ENCODE measurements at places on chromosomes 2 and 18.
A peak's percentile ranks its signal among the peaks of the same experiment; 100 is the strongest.

- no peak for DNase-seq
These were observed 28.7 kb downstream of the SRSF7 start for GRCh38 chr2:38722271-38723061.

GRCh38 chr2:66185497-66186054 is 249.3 kb upstream of the MEIS1 start:
- DNase-seq: no peak

DNA sequence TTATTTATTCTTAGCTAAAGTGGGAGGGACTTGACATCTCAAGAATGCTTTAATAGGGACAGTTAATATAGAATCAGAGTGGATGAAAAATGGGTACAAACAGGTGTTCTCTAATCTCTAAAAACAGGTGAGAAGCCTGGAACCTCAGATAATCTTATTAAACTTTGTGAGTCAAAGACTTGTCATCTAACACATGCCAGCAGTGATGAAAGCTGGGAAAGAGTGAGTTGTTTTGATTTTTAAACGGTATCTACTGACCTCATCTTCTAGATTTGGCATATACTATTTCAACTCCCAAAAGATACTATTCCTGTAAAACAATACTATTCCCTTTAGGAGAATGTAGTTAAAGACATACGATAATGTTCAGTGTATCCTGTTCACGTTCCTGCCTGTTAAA is 103.4 kb downstream of the CCDC141 start:
- no peak for DNase-seq

DNA sequence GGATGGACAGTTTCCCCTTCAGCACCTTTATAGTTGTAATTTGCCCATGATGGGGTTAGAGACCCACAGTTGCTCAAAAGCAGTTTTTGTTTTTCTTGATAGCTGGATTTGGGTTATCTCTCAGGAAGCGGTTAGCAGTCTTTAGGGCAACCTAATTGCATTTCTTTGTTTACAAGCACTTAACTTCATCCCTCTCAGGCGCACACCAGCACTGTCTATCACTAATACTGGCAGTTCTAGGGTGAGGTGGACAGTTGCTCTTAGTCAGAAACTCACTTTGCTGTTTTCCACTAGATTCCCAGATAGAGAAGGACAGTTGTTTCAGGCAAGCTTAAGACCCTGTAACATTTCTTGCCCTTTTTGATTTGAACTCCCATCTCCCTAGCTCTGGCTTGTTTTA is 146.0 kb downstream of the AGAP1 start:
- no peak for DNase-seq

DNA sequence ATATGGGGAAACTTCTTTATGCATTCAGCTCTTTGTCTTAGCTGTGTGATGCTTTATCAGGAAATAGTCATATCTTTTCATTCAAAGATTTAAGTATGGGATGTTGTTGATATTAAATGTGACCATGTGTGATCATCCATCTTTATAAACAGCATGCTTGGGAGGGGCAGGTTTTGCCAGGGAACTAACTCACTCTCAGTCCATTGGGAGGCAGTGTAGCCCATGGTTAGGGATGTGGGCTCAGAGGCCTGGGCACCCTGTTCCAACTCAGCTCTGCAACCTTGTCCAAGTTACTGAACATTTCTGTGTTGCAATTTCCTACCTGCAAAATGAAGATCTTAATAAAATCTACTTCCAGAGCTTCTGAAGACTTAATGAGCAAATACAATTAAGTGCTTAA is 92.0 kb upstream of the BCL2L11 start:
- DNase-seq: peak; percentile 61
